Activated T-cell treated with anti-CD3 and anti-CD28 coated beads for 4 hours (primary cell): ENCODE measurements at places on chromosomes 12 and 14.
A peak's percentile ranks its signal among the peaks of the same experiment; 100 is the strongest.

DNA sequence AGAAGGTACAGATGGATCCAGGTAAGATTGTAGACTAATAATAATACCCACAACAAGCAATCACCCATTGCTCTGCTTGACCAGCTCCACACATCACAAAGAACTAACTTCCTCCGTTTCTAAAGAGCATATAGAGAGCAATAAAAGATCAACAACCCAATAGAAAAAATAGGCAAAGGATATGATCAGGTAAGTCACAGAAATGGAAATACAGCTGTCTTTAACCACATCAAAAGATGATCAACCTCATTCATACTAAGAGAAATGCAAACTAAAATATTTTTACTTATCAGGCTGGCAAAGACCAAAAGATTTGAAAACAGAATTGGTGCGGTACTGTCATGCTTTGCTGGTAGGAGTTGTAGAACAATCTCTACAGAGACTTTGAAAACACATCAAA is 8.9 kb downstream of the C2CD5 start:
- no peak for DNase-seq

- no peak for DNase-seq
Observed at GRCh38 chr12:122243965-122244364, 18.1 kb upstream of the DIABLO start.

- DNase-seq: no peak
Observed at GRCh38 chr14:60661721-60662120, 12.4 kb upstream of the SIX1 start.

DNA sequence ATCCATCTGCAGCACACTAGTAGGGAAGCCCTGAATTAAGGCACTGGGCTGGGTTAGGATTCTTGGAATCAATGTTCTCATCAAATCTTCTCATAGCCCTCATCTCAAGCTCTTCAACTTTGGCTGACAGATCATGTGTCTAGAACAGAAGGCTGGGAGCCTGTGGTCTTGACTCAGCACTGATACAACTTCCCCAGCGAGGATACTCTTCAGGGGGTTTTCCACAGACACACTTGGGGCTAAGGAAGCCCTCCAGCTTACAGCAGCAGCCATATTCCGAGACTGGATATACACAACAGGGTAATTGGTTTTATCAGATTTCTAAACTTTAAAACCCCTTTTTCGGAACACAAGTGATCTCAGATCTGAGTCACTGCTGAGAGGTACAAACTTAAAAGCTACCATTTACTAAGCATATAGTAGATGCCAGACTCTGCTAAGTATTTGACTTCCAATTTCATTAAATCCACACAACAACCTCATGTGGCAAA is 3.5 kb downstream of the FMNL3 start:
- DNase-seq: peak; percentile 21

- no peak for DNase-seq
Observed at GRCh38 chr14:85528080-85528896, 1.7 kb upstream of the FLRT2 start.

DNA sequence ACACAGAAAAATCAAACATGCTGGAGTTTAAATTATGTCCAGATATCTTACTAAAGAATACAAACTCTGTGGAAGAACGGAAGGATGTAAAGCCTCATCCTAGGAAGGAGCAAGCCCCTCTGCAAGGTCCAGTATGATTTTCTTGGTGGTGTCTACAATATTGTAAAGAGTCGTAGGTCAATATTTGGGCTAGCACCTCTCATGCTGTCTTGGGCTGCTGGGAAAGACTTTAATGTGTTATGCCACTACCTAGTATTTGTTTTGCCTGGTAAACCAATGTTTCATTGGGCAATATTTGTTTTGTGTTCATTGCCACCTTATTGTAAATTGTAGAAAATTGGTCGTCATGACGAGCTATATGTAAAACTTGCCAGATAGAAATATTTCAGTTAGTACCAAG is 26.6 kb downstream of the RESF1 start:
- no peak for DNase-seq

DNA sequence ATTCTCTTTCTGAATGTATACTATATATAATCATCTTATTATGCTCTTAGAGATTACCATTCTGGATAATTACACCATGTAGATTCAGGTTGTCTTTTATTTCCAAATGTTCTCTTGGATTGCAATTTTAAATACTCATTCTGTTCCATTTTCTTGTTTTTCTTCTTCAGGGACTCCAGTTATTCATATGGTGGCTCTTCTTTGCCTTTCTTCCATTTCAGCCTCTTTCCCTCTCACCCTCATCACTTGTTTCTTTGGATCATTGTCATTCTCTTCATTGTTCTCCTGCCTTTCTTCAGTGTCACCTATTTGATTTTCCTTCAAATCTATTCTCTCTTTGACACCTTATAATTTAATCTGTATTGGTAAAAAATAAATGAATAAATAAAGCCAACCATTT is 182.0 kb downstream of the ITPR2 start:
- no peak for DNase-seq

DNA sequence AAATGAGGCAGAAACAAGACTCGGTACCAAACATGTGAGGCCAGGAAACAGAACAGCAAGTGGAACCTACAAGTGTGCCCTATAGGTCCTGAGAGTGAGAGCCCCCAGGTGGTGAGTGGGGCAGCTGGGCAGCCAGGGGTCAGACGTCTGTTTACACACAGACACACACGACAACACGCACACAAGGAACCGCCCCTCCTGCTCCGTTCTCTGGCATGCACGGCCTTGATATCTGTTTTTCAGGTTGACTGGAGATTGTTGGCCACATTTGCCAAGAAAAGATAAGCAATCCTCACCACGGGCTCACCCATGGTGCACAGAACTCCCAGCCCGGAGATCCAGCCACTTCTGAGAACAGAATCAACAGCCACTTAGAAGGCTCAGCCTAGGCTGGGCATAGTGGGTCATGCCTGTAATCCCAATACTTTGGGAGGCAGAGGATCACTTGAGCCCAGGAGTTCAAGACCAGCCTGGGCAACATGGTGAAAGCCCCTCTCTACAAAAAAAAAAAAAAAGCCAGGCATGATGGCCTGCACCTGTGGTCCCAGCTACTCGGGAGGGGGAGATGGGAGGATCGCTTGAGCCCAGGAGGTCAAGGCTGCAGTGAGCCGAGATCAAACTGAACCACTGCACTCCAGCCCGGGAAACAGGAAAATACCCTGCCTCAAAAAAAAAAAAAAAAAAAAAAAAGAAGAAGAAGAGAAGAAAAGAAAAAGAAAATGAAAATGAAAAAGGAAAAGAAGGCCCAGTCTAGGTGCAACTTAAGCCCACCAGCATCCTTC is 19.4 kb upstream of the EIF5 start:
- no peak for DNase-seq

DNA sequence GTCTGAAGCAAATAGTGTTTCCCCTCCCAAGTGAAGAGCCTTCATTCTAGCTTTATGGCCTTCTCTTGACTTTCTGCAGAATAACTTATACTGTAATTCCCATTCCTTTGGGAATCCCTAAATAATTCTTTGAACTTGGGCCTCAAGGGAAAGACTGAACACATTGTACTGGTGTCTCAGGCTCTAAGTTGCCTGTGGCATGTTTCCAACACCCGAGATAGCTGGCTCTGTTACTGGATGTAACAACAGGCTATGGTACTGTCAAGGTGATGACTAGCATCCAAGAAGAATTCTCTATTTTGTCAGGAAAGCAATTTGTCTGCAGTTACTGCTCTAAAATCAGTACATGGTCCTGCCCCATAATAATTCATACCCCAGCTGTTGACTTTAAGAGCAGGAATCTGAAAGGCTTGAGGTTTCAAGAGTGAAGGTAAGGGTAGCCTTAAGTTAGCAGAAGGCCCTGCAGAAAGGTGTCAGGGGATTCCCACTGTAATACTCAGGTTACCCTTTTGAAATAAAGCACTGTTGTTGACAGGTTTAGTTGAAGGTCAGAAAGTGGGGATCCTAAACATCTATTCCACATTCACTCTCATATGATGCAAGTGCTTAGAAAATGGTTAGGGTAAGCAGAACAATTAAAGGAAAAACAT is 5.2 kb downstream of the GPX2 start:
- no peak for DNase-seq

- DNase-seq: no peak
Observed at GRCh38 chr14:42556551-42556950, 949.9 kb downstream of the LRFN5 start.

- no peak for DNase-seq
Observed at GRCh38 chr12:67925077-67925476, 64.2 kb upstream of the IFNG-AS1 start.
